NCI-H187 (cell line): ENCODE measurements at places on chromosomes 2 and 18.
A peak's percentile ranks its signal among the peaks of the same experiment; 100 is the strongest.

GRCh38 chr2:217478831-217479455, 523.9 kb downstream of the TNS1 start:
- no peak for DNase-seq

GRCh38 chr2:120241684-120242083, 11.0 kb upstream of the RALB start:
- DNase-seq: no peak

DNA sequence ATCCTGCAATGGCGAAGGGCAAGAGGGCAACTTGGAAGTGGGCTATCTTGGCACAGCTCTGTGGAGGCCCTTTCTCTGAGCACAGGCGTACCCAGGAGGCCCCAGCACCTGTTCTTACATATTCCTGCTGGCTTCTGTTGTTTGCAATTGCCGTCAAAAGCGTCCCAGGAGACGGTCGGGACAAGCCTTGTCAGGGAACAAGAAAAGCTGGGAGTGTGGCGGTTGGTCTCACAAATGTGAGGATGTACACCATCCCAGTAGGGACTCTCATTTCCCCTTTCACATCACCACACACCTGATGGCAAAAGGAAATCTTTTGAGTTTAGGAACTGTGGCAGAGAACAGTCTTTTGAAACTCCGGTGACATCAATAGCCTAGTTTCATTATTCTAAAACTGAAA, 94.7 kb upstream of the EFEMP1 start:
- DNase-seq: peak; percentile 58

GRCh38 chr2:170224692-170225294, 46.8 kb downstream of the MYO3B start:
- DNase-seq: no peak

GRCh38 chr2:240877460-240878340, 9.1 kb downstream of the AGXT start:
- no peak for DNase-seq

DNA sequence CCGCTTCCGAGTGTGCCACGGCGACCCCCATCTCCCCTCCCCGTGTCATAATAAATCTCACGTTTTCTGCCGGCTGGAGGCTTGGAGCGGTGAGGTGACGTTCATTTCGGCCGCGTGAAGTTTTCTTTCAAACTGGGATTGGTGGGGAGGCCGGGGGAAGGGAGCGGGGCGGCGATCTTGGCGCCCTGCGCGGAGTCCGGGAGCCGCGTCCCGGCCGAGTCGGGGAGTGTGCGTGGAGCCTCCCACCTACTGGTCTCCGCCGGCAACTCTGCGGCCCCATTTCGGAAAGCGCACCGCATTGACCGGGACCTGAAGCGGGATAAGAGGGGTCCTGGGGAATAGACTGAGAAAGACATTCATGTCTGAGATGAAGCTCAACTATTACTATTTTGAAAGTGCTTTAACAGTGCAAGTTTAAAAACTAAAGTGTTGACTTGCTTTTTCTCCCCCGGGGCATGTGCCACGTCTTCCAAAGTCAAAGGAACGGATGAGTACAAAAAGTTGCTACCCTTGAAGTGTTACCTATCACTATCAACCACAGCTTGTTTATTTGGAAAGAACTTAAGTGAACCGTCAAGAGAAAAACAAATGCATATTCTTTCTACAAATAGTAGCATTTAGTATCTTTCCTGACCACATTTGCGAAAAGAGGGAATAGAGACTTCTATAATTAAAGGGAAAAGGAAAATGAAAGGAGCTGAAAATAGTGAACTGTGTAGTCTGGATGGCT, 818 bp upstream of the IKZF2 start:
- no peak for DNase-seq

GRCh38 chr18:8997634-8998033, 104.9 kb upstream of the NDUFV2 start:
- no peak for DNase-seq

GRCh38 chr2:69836316-69836715, 6.9 kb downstream of the GMCL1 start:
- no peak for DNase-seq

GRCh38 chr2:71348302-71348701, 16.7 kb downstream of the ZNF638 start:
- no peak for DNase-seq

DNA sequence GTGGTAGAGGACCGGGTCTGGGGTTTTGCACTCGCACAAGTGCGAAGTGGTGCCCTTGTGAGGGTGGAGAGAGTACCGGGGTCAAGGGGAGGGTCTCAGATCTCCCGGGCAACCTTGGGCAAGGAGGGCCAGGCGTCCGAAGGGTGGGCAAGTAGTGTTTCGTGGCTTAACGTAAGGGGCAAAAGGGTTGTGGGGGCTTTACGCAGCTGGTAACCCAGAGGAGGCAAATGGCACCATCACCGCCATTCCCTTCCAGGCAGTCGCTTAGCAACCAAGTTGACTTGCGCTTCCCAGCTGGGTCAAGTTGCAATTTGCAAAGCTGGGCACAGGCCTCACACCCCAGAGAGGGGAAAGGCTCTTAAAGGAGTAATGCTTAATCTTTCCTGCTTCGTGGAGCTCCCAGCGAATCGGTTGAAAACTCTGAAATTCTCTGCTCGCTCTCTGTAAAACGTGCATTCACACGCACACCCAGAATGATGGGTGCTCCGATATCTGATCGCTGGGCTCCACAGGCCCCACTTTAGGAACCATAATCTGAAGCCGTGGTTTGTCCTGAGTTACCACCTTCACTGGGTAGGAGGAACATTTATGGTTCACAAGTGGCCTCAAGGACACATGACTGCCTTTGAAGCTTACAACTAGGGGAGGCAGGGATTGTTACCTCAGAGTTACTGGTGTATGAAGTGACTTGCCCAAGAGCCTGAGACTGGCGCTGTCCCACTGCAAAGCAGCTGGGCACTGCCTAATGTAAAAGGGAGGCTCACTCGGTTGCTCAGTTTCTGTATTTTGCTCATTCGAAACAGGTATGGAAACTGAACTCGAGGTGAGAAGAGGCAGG, 127.9 kb downstream of the UXS1 start:
- no peak for DNase-seq

DNA sequence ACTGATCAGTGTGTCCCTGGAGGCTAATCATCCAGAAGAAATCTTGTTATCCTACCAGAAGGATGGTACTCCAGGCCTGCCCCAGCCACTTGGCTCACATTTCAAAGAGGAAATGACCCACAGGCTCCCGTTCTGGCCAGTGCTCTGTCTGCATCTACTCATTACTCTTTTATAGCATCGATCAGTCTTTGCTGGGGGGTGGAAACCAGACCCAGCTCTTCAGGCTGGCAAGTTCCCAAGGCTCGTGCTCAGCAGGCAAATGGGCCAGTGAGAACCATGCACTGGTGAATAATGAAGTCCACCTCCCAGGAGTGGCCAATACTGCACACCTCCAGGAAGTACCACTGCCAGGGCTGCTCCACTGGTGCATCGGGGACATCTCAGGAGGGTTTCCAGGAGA, 38.8 kb downstream of the DNER start:
- DNase-seq: no peak
